T-cell (primary cell): ENCODE measurements at places on chromosomes 1 and 21.

DNA sequence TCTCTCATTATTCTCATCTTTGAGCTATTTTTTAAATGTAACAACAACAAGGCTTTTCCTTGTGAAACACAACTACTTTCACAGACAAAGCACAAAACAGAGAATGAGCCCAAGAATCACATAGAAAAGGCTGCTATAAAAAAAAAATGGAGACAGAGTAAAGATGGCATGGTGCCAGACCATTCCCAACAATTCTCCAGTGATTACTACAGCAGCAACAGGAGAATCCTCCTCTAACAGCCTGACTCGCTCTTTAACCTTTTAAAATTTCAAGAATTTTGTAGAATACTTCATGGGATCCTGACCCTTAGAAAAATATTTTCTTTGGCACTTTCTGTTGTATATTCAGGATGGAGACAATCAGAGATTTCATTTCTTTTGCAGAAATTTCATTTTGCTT, 3.8 kb upstream of the BCAS2 start:
- DNase-seq = no peak

DNA sequence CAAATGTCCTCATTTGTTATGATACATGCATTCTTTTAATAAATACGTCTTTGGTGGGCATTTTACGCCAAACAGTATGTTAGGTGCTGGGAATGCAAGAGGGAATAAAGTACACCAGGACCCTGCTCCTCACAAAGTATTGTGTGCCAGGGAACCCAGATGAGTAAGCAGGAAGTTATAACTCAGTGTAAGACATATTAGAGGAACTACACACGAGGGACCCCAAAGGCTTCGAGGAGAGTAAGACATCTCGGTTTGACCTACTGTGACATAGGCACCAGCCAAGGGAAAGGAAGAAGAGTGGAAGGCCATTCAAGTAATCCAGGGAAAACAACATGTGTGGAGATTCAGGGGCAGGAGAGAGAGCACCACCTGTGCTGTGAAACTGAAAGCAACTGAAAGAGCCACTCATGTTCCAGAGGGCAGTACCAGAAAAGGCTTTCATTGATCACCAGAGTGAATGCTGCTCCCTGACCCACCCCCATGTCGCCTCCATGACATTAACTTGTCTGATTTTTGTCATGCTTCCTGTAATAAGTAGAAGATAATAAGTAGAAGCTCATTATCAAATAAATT, 542.5 kb upstream of the PKN2 start:
- DNase-seq = no peak

GRCh38 chr21:41681939-41682718, 84.7 kb downstream of the RIPK4 start:
- no peak for DNase-seq

GRCh38 chr1:70504821-70505193, 93.7 kb downstream of the CTH start:
- no peak for DNase-seq

DNA sequence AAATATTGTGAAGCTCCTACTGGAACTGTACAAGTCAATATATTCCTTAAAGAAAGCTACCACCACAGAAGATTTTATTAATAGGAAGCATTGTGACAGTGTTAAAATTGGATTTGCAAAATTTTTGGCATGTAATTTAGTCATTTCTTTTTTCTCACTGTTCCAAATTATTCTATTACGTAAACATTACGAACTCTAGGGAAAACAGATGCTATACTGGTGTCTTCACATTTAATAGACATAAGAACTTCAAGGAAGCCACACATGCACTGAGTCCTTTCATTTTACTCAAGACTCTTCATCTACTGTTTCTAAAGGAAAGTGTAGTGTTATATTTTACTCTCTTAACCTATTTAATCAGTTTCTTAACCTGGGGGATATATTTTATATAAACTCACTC, 135.4 kb downstream of the HMCN1 start:
- no peak for DNase-seq

DNA sequence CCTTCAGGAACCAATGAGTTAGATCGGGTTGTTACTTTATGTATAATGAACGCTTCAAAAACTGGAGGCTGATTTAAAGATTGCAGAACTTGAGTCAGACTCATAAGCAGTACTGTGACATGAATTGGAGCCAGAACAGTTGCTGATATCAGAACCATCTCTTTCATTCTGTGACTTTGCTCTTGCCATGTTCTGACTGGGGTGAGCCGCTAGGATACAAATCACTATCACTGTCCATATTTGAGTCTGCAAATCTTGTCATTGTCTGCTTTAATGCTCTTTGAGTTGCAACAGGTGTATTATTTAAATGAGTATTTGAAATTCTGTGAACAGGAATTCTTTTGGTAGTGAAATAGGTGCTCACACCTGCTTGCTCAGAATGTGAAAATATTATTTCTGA, 52.5 kb downstream of the LRIG2 start:
- no peak for DNase-seq

DNA sequence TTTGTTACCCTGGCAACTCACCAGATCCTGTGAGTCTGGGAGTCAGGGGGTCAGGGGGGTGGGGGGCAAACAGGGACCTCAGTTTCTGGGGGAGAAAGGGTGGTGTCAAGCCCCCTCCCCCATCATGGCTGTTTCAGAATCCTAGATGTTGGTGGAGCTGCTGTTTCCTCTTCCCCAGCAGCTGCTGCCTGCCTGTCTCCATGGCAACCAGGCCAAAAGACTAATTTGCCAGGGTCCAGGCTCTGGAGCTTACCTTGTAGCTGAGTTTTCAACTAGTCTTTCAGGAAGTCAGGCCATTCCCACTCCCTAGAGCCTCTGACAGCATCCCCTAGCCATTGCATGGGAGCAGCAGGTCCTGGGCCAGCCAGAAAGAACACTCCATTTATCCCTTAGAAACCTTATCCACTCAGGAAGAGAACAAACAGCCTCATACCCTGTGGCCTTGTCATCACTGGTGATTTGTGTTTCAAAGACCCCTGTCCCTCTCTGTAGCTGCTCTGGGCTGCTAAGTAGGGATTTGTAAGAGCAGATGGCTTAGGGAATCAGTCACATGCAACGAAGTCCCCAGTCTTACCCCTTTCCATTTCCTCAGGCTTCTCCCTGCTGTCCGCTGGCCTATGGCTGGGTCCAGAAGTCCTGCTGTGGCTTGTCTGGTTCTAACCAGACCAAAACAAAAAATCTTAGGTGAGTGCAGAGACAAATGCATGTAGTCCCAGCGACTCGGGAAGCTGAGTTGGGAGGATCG, 21.5 kb upstream of the STMN1 start:
- no peak for DNase-seq

GRCh38 chr1:208170252-208170651, 73.9 kb downstream of the PLXNA2 start:
- DNase-seq = no peak

- DNase-seq = no peak
Measured at GRCh38 chr1:175035865-175036264, 12.6 kb upstream of the MRPS14 start.

- DNase-seq = peak; percentile 83
Measured at GRCh38 chr1:36450270-36450918, at the start of gene OSCP1. Gene OSCP1, minus strand, starts transcription at chr1:36450451. Its CDS starts 82 bp downstream, at chr1:36450369.

GRCh38 chr1:48552420-48552819, 80.4 kb upstream of the SPATA6 start:
- DNase-seq = no peak

GRCh38 chr1:152167835-152168534, 9.0 kb upstream of the RPTN start:
- DNase-seq = no peak

DNA sequence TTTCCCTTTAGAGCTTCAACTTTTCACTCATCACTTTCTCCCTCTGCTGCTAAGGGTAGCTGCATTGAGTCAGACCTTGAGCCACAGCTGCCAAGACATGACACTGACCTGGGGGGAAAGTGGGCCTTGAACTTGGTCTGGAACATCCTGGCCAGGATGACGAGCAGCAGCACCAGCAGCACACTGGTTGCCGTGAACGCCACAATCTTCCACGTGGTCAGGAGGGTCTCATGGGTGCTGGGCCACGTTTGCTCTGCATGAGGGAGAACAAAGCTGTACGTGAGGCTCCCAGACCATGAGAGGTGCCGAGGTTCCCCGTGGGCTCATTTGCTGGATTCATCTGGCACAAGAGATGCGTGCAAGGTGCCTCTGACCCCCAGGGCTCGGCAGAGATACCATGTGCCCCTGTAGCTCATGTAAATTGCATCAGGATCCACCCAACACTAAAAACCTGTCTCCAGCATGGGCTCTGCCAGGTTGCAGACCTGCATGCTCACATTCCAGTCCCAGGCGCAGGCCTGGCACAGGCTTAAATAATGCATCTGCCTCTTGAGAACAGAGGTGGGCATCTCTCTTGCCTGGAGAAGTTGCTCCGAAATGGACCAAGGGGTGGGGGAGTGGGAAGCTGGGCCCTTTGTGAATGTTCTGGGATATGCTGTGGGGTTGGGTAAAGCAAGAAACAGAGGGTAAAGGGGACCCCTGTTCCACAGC, 84.6 kb upstream of the TLR5 start:
- no peak for DNase-seq

GRCh38 chr1:43592974-43593683, 56.8 kb upstream of the KDM4A start:
- DNase-seq = no peak

DNA sequence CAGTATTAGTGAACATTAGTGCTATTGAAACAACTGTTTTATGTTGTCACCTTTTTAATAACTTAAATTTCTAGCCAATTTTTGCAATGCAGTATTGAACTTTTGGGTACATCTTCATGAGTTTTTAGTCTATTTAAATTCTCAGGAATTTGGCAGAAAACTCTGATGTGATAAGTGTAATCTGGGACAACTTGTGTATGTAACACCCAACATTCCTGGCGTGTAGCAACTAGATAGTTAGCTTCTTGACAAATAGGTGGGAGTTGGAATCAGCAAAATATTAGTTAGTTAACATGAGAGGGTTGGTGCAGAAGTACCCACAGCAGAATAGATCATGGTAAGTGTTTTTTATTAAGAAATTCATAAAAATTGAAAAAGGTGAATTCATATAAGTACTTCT, 111.6 kb downstream of the ITSN1 start:
- no peak for DNase-seq

DNA sequence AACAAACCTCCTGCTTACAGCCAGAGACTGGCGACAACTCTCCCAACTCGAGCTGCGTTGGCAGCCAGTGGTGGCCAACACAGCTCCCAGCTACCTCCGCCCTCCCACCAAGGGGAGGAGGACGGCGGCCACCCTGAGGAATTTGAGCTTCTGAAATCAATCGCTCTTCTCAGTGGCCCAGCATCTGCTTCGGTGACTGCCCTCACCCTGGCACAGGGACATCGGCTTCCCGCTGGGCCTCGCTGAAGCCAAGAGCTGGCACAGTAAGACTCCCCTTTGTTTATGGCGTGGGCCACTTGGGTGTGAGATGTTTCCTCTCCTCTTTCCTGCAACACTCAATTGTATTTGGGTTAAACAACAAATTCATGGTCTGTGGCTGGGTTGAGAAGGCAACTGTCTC, 136.2 kb downstream of the ZBTB18 start:
- no peak for DNase-seq

- DNase-seq = no peak
Measured at GRCh38 chr1:223709598-223709997, 2.7 kb upstream of the CAPN2 start.

DNA sequence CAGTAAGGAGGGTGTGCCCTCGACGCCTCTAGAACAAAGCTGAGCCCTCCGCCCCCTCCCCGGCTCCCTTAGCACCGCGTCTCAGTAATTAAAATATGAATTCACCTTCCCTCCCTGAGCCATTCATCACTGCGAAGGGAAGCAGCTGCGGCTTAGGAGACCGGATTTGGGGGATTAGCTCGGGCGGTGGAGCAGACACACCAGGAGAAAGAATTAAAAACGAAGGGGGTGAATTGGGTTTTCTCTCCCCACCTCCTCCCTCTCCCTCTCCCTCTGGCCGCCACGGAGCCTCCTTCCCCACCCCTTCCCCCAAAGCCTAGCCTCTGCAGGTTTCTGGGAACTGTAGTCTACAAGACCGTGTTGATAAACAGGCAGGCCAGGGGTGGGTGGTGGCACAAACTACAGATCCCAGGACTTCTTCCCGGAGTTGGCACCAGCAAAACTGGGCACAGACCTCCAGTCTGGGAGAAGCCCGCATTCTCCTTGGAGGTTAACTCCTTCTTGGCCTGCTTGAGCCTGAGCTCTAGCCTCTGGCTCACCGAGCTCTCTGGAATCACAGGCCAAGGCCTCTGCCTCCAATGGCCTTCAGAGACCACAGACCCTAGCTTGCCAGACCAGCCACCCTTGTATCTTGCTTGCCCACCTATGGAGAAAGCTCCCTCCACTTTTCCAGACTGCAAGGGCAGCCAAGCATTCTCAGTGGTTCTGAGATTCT, 10.8 kb downstream of the BLACAT1 start:
- DNase-seq = no peak

DNA sequence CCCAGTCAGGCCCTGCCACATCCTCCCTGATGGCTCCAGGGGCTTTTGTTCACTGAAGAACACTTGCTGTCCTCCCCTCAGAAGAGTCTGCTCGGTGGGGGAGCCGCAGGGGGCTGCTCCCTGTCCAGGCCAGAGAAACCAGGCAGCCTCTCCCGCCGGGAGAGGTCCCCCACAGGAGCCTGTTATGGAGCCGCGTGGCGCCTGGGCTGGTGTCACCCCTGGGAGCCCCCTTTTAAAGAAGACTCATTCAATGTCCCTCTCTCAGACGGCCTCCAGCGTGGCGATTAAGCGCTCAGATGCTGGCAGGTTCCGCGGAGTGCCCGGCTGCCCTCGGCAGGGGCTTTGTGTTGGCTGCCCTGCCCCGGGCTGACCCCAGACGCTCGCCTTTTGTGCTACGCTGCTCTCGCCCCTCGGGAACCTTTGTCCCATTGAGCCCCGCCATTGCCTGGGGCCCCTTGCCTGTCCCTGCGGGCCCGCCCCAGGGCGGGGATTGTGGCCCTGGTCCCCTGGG, 43.1 kb downstream of the SKI start:
- DNase-seq = no peak

GRCh38 chr21:25857308-25858074, 122.7 kb downstream of the GABPA start:
- DNase-seq = no peak

- DNase-seq = no peak
Measured at GRCh38 chr1:60581455-60582220, 500.7 kb upstream of the NFIA start.

DNA sequence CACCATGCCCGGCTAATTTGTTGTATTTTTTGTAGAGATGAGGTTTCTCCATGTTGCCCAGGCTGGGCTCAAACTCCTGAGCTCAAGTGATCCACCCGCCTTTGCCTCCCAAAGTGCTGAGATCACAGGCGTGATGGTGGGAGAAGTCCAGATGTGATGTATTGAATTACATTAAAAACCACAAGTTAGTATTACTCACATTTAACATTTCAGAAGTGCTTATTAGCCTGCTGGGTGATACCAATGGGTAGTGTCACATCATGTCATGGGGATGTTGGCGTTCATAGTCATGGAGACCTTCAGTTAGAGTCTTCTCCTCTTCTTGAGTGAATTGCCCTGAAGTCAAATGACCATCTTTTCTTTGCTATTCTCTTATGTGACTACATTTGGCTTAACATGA, 63.6 kb upstream of the VAMP3 start:
- no peak for DNase-seq

DNA sequence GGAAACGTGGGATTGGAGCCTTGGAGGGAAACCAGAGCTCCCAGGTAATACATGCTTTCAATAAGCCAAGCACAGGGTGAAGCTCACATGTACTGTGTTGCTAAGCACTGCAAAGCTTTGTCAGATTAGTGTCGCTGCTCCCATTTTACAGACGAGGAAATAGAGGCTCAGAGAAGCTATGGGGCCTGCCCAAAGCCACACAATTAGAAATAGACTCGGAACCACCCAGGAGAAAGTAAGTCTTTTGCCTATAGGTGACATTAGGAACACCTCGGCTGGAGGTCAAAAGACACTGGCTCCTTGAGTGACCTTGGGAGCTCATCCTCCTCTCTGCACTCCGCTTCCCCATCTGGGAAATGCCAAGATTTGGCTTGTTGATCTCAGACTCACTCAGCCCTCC, 175.6 kb upstream of the ZC3H12A start:
- no peak for DNase-seq
